ENCODE measurements at places on chromosomes 7 and 10.

GRCh38 chr10:14836208-14836607, 1.6 kb downstream of the CDNF start:
- DNase-seq, result no peak

- DNase-seq, result no peak
Observed at GRCh38 chr10:11754173-11754572, 12.0 kb downstream of the ECHDC3 start.

- DNase-seq, result no peak
Observed at GRCh38 chr10:24556750-24557742, 166.6 kb downstream of the ARHGAP21 start.

- DNase-seq, result no peak
Observed at GRCh38 chr7:17255926-17256325, 42.5 kb upstream of the AHR start.

DNA sequence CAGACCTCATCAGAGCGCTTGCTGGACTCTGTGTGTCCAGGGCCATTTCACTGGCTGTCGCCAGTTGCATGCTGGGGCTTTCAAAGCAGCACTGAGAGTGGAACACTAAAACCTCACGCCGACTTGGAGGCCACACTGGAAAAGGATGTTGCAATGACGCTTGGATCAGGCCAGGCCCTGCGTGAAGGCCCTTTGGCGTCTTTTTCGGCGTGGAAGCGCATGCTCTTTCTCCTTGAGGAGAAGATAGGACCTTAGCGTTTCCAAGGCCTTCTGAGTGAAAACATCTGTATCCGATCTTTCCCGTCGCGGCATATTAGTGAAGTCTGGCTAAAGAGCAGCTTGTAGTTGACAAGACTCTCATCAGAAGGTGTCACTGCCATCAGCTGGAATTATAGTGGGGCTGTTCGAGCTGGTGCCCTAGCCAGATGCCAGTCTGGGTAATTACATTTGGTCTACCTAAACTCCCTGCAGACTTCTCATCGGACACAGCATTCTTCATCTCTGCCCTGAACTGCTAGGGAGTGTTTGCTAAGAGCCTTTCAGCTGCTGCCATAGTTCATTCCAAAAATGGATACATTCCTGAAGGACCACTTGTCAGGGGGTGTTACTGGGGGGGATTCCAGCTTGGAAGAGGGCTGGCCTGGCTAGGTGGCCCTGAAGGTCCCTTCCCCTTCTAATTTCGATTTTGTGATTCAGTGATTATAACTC, 167.7 kb upstream of the TCF7L2 start:
- no peak for DNase-seq

GRCh38 chr10:128298587-128298986, 172.4 kb upstream of the MKI67 start:
- DNase-seq, result no peak

DNA sequence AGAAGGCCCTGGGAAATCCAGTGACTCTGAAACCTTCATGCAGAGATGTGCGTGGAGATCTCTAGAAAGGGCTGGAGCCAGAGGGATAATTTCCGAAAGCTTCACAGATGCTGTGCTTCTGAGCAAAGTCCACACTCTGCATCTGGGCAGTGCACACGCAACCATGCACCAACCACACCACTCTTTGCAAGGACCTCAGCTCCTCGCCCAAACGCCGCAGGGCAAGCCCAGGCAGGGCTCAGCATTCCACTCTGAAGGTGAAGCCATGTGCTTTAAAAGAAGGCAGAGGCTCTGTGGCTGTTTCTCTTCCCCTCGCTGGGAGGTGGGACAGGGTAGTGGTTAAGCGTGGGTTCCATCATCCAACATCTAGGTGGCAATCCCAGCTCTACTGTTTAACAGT, 48.4 kb downstream of the ASB13 start:
- no peak for DNase-seq

GRCh38 chr7:133044722-133045473, 37.0 kb downstream of the CHCHD3 start:
- no peak for DNase-seq

DNA sequence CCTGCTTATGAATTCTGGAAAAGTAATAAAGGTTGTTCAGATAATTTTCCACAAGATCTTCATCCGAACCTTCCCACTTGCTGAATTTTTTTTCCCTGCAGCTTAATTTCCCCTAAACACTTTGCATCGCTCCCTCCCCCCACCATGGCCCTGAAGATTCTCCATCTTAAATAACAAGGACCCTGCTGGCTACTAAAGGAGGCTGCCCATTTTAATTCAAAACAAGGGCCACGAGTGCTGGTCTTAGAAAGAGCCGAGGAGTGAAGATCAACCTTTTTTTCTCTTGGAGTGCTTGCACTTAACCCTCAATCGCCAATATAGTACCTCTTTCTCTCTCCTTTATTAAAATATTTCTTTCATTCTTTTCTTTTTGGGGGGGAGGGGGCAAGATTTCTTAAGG, 9.2 kb upstream of the SP8 start:
- no peak for DNase-seq

DNA sequence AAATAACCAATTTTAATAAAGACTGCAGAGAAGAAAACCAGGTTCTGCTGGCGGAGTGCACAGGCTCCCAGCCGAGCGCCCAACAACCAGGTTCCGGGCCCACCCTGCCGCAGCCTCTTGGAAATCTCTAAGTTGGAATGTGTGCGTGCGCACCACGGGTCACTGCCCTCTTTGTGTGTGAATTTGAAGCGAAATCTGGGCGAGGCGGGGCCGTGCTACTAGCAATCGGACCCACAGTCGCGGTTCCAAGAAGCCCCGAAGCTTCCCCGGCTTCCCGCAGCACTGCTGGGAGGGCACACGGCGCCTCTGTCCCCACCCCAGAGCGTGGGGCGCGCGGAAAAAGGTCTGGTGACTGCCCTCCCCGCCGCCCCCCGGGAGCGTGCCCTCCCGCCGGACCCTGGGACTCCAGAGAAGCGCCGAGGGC, 666 bp upstream of the MAP3K8 start:
- peak; percentile 82 for DNase-seq

GRCh38 chr7:1647961-1648672, 22.0 kb upstream of the ELFN1 start:
- no peak for DNase-seq

DNA sequence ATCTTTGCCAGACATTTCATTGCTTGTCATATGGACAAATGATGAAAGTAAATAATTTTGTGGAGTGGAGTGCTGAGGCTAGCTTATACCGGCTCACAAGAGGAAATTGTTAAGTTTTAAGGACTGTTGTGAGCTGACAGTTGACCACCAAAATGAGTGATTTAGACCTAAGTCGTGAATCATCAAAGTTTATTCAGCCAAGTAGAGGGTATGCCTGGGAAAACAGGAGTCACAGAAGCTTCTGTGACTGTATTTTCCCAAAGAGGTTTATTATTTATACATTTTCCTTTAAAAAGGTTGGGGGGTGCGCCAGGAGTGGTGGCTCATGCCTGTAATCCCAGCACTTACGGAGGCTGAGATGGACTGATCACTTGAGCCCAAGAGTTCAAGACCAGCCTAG, 21.8 kb downstream of the MRPS24 start:
- no peak for DNase-seq

DNA sequence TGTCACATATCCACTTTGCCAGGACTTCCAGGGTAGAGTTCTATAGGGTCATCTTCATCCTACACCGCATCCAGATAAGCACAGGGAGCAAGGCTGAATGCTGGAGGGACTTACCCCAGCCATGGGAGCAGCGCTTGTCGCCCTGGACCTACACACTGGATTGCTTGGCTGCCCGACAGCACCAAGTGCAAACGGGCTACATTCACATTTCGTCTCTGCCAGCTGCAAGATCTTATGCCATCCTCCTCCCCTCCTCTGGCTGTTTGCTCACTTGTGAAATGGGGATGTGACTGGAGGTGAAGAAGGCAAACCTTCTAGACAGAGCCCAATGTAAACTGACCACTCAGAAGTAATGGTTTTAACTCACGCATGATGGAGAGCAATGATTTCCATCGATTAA, 1.0 kb downstream of the DDC start:
- DNase-seq, result no peak

DNA sequence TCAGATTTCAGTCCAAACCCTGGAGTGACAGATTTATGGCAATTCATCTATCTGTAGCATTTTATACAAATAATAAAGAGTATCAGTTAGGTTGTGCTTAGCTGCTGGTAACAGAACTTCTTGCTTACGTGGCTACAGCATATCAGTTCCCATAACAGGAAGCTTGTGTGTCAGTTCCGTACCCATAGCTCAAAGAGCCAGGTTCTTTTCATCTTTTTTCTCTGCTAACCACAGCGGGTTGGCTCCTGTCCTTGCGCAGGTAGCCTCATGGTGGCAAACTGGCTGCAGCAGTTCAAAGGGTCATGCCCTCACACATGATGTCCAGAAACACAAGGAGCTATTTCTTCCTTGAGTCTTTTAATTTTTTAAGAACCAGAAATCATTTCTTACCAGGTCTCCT, 1041.8 kb downstream of the GATA3 start:
- DNase-seq, result peak; percentile 71

DNA sequence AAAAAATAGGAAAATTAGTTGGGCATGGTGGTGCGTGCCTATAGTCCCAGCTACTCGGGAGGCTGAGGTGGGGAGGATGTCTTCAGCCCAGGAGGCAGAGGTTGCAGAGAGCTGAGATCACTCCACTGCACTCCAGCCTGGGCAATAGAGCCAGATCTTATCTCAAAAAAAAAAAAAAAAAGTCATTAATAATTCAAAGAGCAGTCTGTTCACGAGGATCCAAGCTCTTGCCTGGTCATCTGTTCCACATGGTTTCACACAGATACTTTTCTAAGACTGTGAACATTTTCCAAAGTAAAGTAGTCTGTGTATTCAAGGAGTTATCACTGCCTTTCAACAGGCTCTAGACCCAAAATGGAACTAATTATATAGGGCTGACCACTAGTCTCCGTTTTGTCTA, 86.9 kb downstream of the ZNF277 start:
- no peak for DNase-seq

GRCh38 chr7:97004247-97005182, 838 bp upstream of the DLX6 start:
- DNase-seq, result no peak

GRCh38 chr7:5284304-5285281, 1.9 kb downstream of the SLC29A4 start:
- DNase-seq, result no peak

DNA sequence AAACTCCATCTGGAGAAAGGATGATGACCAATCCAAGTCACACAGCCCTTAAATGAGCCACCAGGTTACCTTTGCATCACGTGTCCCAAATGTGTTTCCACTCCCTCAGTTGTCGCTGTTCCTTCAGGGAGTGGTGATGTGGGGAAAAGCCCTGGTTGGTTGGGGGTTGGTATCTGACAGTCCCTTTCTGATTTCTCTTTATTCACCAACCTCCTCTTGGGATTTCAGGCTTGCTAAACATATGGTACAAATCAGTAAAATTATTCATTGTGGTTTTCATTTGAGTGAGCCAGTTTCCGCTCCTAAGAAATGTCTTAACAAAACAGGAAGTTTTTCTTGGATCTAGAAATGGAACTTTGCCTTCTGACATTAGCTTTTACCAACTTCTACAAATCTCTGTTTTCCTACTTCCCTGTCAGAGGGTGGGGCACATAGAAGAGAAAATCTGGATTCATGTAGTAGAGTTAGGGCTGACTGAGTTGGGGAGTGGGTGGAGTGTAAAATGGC, 40.0 kb upstream of the KMT2E start:
- DNase-seq, result no peak

GRCh38 chr7:108109221-108109908, 20.8 kb downstream of the LAMB4 start:
- DNase-seq, result no peak

GRCh38 chr10:14074062-14074884, 256.5 kb downstream of the FRMD4A start:
- no peak for DNase-seq

DNA sequence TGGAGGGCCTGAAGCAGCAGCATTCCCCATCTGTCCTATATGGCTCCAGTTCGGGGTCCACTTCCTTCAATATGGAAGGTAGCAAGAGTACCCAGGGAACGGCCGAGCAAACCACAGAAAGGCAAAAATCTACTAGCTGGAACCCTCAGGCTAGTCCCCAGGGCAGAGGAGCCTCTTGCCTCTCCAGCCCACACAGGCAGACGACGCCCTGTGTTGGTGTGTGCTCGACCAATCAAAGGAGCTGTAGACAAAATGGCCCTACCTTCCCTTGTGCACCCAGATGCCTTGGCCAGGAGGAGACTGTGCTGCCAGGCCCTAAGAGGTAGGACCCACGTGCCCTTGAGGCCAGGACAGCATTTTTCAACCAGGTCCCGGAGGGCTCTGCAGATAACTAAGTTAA, 91.5 kb downstream of the FAM53B start:
- no peak for DNase-seq

DNA sequence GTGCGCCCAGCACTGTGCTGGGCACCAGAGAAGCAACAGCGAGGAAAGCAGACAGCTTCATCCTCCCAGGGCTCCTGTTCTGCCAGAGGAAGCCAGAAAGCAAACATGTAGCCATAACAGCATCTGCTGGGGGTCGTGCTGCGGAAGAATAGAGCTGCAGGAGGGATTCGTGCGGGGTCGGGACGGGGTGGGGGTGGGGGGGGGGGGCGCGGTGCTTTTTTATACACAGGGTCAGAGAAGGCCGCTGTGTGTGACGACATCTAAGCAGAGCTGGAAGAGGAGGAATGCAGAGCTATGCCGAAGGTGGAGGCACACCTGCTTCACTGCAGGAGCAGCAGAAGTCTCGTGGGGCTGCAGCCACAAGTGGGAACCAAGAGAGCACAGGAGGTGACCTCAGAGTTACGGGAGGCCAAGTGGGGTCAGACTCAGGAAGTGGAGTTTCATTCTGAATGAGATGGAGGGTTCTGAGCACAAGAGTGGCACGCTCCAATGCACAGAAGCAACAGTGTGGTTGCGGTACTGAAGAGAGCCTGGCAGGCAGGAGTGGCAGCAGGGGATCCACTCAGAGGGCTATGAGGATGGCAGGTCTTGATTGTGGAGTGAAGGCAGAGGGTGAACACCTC, 11.1 kb downstream of the PKD1L1 start:
- no peak for DNase-seq

GRCh38 chr10:100153239-100153825, 32.5 kb downstream of the ERLIN1 start:
- DNase-seq, result no peak

DNA sequence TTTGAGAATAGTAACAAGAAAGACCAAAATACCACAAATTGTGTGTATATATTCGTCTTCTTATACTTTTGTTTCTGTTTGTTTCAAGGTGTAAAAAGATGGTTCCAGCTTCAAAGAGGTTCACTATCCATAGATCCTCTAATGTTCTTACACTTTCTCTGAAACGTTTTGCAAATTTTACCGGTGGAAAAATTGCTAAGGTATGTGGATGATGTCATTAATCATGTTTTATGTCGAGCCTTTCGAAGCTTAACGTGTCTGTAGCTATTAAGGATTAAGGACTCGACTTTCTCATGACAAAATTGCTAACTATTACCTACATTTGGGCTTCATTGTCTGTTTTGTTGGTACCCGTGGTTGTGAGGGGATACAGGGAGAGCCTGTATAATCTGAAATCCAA, 112.8 kb downstream of the ANKRD61 start:
- no peak for DNase-seq

GRCh38 chr10:132466520-132467463, 69.8 kb downstream of the PWWP2B start:
- DNase-seq, result no peak

DNA sequence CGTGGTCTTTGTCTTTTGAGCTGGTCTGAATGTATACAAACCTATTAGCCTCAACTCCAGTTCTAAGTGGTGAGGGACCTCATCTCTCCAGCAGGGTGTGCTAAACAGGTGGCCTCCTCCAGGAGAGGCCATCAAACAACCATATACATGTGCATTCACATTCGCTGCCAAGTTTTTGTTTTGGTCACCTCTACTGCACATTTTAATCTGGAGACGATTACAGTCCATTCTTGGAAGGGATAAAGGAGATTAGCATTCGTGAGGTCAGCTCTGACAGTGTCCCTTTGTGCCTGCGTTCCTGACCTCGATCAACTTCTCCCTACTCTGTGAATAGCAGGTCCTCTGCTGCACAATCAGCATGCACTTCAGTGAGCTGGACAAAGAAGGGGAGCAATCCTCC, 60.8 kb downstream of the RHOBTB1 start:
- no peak for DNase-seq
